Kidney (tissue), 22 donors: ENCODE measurements at places on chromosomes 13 and 19. TPM values are rescaled to one million over a fixed set of nuclear protein-coding genes. Genes with fewer than 3 reads are reported as not detected.

GNG7 gene
- 9.9 TPM for total RNA-seq

SKA3 gene
- total RNA-seq = 1.9 TPM

IZUMO2 gene
- not detected for total RNA-seq

PRR12 gene
- total RNA-seq = 27.4 TPM

NPAS1 gene
- total RNA-seq = 0.38 TPM

NKPD1 gene
- total RNA-seq = 0.09 TPM

ATXN8OS gene
- not detected for total RNA-seq

SIGLEC9 gene
- 8.1 TPM for total RNA-seq

RASA3 gene
- total RNA-seq = 28.8 TPM

RDH8 gene
- total RNA-seq = not detected

RASAL3 gene
- 12.1 TPM for total RNA-seq

GRAMD1A gene
- 87.3 TPM for total RNA-seq

SUPT20H gene
- 61.6 TPM for total RNA-seq

MEF2B gene
- 3.4 TPM for total RNA-seq

SRRM5 gene
- total RNA-seq = 0.28 TPM

ELSPBP1 gene
- total RNA-seq = not detected

ZNF728 gene
- 1.9 TPM for total RNA-seq

TMEM255B gene
- total RNA-seq = 29.3 TPM

FBXO27 gene
- 8.3 TPM for total RNA-seq

PRSS57 gene
- not detected for total RNA-seq

POLD1 gene
- 22.1 TPM for total RNA-seq

ZNF320 gene
- total RNA-seq = 25.8 TPM

SIGLEC7 gene
- total RNA-seq = 4.0 TPM

ZNF865 gene
- 17.4 TPM for total RNA-seq

CCDC8 gene
- 18.9 TPM for total RNA-seq

LMTK3 gene
- total RNA-seq = 8.4 TPM

SNRPA gene
- 48.7 TPM for total RNA-seq

GPR108 gene
- total RNA-seq = 113 TPM

ATP8B3 gene
- total RNA-seq = 3.6 TPM

FCHO1 gene
- total RNA-seq = 5.9 TPM

ZNF573 gene
- total RNA-seq = 12.2 TPM

STOML3 gene
- total RNA-seq = not detected

CCL25 gene
- not detected for total RNA-seq

DENND1C gene
- total RNA-seq = 8.2 TPM

CD22 gene
- 15.4 TPM for total RNA-seq

ZNF439 gene
- total RNA-seq = 13.2 TPM

JAK3 gene
- total RNA-seq = 30.8 TPM

SBK3 gene
- 0.66 TPM for total RNA-seq

TDRD3 gene
- total RNA-seq = 42.2 TPM

TICAM1 gene
- 23.0 TPM for total RNA-seq

TLE5 gene
- total RNA-seq = 526 TPM

DCT gene
- 0.13 TPM for total RNA-seq

OR10H1 gene
- 0.09 TPM for total RNA-seq

DPY19L3 gene
- 36.7 TPM for total RNA-seq

CEACAM21 gene
- 5.6 TPM for total RNA-seq
